Cerebellar nuclear complex (tissue), 1 donor: ENCODE measurements at places on chromosomes 1 and 21.

DNA sequence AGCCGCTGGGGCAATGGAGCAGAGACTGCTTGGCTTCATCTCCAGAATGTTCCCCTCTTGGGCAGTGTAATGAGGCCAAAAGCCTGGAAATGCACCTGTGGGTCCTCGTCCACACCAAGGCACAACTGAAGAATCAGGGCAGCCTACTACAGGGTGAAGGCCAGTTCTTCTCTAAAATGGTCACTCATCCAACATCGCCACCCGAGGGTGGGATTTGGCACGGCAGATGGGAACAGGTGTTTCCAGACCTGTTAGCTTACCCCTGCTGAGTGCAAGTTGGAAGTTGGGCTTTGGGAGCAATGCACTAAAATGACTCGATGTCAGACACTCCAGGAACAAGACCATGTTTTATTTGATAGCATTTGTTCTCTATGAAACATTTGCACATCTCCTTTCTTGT lies 543.7 kb downstream of the NPHP4 start:
- no peak for DNase-seq

- no peak for DNase-seq
Measured at GRCh38 chr1:185045814-185046492, 595 bp downstream of the RNF2 start.

- no peak for DNase-seq
Measured at GRCh38 chr1:59354709-59355337, 57.9 kb downstream of the FGGY start.

GRCh38 chr1:39525366-39526165 lies 34.1 kb downstream of the BMP8A start:
- no peak for DNase-seq

DNA sequence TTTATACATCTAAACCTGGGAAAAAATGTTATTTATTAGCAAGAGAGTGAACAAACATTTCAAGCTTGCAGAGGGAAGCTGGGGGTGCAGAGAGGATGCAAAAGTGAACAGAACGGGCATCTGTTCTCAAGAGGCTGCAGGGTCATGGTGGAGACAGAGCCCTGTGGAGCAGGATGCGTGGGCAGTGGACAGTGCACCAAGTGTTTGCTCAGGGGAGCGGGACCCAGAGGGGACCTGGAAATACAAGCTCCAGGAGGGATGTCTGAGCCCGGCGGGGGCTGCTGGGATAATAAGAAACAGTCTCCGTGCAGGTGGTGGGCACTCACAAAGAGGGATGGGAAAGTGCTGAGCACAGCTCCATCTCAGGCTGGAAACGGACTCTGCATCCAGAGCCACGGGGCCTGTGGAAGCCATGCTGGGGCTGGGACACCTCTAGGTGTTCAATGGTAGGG lies 105.3 kb upstream of the SLC45A1 start:
- no peak for DNase-seq

GRCh38 chr1:76298399-76298798 lies 223.9 kb downstream of the ST6GALNAC3 start:
- no peak for DNase-seq

- DNase-seq = no peak
Measured at GRCh38 chr1:36085686-36086526, 2.0 kb downstream of the TEKT2 start.

DNA sequence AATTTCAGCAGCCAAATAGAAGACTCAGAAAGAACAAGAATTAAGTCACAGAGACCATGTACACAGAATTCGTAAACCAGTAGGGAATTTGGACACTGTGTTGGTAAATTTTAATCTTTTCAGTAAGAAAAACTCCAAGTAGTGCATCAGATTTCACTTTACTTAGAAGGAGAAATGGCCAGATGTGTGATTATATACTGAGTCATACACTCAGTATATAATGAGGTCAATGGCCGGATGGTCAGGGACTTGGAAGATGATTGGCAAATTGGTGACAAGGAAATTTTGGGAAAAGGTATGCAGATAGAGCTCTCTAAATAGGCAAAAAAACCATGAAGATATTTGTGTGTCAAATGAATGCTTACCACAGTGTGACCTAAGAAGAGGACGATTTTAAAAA lies 399.8 kb upstream of the LRRC7 start:
- DNase-seq = no peak

DNA sequence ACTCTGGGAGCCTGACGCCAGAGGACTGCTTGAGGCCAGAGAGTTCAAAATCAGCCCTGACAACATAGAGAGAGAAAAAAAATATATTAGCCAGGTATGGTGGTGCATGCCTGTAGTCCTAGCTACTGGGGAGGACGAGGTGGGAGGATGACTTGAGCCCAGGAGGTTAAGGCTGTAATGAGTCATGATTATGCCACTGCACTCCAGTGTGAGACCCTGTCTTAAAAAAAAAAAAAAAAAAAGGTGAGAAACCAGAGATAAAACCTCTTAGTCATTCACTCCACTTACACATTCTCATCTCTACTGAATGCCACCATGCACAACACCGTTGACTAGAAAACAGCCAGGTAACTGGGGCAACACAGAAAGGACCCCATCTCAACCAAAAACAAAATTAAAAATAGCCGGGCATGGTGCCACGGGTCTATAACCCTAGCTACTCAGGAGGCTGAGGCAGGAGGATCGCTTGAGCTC lies 178.1 kb downstream of the SLC45A1 start:
- no peak for DNase-seq

DNA sequence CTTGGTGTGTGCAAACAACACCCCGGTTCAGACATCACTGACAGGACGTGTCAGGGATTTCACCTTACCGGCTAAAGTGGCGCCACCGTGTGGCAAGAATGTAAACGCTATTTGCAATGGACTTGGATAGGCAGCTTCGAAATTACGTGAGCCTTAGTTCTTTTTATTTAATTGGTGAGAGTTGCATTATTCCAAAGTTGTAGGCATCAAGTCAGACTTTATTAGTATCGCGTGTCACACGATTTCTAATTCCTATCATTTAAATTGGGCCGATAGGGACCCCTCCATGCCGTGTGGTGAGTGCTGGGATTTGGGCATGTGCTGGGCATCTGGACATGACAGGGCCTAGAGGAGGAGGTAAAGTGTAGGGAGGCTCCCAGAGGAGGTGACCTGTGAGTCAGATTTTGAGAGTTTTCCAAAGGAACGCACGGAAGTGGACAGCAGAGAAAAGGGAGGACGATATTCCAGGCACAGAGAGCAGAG lies 14.5 kb upstream of the CPT2 start:
- DNase-seq = peak; percentile 10

GRCh38 chr1:6914706-6915105 lies 129.5 kb downstream of the CAMTA1 start:
- no peak for DNase-seq
